ENCODE measurements at places on chromosomes 5 and 9. TPM values are rescaled to one million over a fixed set of nuclear protein-coding genes. Genes with fewer than 3 reads are reported as not detected.

The OGN gene
- total RNA-seq = not detected

The HTR1A gene
- not detected for total RNA-seq

The ZDHHC11B gene
- not detected for total RNA-seq

- H3K27ac ChIP-seq = no peak overlapping the region
- H3K4me1 ChIP-seq = no peaks in the 10 kb centered on the region
- no peak overlapping the region for H3K4me3 ChIP-seq
- H3K36me3 ChIP-seq = peaks cover 38% of the 10 kb centered on the region
- no peaks in the 10 kb centered on the region for H3K27me3 ChIP-seq
- no peak for DNase-seq
Measured at GRCh38 chr5:1819458-1819857, 18.3 kb downstream of the NDUFS6 start.

- no peak overlapping the region for H3K27ac ChIP-seq
- peaks cover 17% of the 10 kb centered on the region for H3K4me1 ChIP-seq
- no peak for DNase-seq
Measured at GRCh38 chr5:119449882-119450281, 2.4 kb upstream of the HSD17B4 start.

DNA sequence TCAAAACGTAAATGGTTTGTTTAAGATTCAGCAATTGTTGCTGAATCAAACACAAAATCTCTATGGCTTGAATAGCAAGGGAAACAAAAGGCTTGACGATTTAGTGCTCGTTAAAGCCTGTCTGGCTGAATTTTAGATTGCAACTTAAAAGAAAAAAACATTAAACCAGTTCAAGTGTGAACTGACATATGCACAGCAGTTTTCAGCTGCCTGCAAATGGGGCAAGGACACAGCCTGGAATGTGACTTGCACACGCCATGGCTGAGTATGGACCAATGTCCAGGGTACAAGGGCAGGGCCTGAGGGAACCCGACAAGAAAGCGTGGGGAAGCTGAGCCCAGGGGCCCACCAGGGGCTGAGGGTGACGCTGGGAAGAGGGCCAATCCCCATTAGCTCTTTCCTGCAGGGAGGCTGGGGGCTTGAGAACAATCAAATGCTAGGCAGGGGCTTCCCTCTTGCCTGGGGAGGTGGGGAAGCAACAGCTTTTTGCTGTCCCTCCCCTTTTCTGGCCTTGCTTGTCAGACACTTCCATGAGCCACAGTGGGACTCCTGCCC is 89.6 kb upstream of the LRRTM2 start:
- no peak overlapping the region for H3K27ac ChIP-seq
- no peak for DNase-seq
- H3K4me3 ChIP-seq = no peak overlapping the region
- no peaks in the 10 kb centered on the region for H3K27me3 ChIP-seq
- H3K36me3 ChIP-seq = no peaks in the 10 kb centered on the region

All from activated naive CD8-positive, alpha-beta T cell treated with anti-CD3 and anti-CD28 coated beads for 36 hours (primary cell).